ENCODE measurements at places on chromosomes 13 and 19.

DNA sequence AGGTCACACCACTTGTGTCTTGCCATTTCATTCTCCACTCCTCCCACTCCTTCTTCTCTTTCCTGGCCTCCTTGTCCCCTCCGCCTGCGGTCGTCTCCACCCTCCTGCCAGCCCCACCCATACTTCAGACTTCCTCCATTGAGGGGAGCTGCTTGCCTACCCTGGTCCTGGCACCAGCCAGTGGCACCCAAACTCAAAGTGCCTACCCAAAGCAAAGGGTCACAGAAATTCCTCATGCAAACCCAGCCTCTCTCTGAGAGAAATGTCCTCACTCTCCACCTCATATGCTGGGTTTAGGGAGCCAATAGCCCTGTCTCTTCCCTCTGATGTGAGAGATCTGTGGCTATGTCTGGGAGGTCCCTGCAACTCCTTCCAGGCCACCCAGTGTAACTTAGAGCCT lies 109.6 kb downstream of the TEX26 start:
- DNase-seq = no peak

DNA sequence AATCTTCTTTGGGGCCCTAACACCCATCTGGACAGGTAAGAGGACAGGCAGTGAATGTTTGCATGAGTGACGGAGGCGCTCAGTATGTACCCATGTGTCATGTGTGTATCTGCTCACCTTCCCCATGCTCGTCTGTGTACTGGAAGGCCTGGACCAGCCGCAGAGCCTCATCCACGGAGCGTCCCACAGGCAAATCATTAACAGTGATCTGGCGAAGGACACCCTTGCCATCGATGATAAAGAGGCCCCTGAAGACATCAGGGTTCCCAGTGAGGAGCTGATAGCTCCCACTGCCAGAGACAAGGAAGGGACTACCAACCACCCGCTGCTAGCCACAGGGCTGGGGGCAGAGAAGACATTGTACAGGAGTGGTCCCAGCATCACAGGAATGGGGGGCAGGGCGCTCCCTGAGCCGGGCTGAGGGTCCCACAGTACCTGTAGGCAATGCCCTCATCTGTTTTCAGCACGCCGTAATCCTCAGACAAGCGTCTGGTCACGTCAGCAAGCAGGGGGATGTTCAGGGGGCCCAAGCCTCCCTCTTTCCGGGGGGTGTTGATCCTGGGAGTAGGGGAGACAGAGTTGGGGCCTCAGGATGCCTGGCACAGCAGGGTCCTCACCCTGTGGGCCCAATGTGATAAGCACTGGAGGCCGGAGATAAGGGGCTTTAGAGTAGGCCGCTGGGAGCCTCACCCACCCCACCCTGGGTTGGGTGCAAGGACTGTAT lies 1.7 kb downstream of the PRDX2 start:
- no peak for DNase-seq

DNA sequence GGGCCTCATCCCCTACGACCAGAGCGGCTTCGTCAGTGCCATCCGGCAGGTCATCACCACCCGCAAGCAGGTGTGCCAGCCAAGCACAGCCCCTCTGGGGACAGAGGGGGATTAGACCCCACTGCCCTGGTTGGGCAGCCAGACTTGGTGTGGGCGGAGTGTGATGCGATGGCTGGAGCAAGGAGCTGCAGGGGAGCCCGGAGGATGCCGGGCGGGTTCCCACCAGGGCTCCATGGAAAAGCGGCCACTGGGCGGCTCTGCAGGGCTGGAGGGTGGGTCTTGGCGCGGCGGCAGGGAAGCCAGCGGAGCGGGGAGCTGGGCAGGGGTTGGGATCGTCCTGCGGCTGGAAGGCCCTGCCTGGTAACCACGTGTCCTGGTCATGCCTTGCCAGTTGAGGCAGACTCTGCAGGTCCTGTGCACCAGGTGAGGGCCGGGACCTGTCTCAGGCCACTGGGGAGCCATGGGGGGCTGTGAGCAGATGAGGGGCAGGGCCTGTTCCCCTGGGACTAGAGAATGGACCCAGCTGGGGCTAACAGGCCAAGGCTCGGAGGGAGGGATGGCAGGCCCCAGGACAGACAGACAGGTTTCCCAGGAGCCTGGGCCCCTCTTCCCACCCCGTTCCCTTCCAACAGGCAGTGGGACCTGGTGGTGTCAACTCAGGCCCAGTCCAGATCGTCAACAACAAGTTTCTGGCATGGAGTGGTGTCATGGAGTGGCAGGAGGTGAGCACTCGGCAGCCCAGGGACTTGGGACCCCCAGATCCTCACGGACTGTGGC lies 6.3 kb downstream of the PTOV1 start:
- DNase-seq = no peak

DNA sequence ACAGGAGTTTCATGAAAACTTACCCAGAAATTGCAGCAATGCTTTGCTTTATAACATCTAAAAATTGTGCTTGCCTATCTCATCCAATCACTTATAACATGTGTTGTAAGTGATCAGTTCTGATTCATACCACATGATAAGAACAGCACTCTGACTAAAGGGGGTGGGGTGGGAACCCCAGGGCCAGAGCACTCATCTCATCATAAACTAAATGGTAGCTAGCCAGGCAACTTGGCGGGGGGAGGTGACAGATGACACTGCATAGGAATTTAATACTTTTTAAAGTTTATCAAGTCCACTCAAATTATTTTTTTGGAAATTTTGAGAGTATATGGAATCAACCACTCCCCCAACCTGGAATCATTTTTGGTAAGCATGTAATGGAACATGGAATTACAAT lies 42.1 kb downstream of the FOXO1 start:
- DNase-seq = no peak

GRCh38 chr19:52230685-52231084 lies 38.7 kb upstream of the ZNF766 start:
- no peak for DNase-seq

DNA sequence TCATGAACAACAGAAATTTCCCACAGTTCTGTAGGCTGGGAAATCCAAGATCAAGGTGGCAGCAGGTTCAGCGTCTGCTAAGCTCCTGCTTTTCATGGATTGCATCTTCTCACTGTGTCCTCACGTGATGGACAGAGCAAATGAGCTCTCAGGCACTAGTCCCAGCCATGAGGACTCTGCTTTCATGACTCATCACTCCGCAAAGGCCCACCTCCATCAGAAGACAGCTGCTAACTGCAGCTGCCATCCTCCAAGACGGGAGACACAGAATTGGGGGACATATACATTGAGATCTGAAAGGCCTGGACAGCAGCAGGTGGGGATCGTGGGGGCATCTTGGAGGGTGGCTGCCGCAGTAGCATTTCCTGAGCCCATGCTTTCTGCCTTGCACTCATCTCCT lies 44.4 kb upstream of the SPATA13 start:
- no peak for DNase-seq

GRCh38 chr13:72151241-72151640 lies 284.2 kb upstream of the DACH1 start:
- DNase-seq = no peak

GRCh38 chr19:10644260-10645007 lies 9.7 kb upstream of the ILF3 start:
- peak; percentile 76 for DNase-seq

GRCh38 chr13:46553886-46554858 lies 1.2 kb downstream of the LRCH1 start:
- DNase-seq = peak; percentile 61

- DNase-seq = no peak
Measured at GRCh38 chr13:46288570-46289259, 77.0 kb downstream of the LRRC63 start.

DNA sequence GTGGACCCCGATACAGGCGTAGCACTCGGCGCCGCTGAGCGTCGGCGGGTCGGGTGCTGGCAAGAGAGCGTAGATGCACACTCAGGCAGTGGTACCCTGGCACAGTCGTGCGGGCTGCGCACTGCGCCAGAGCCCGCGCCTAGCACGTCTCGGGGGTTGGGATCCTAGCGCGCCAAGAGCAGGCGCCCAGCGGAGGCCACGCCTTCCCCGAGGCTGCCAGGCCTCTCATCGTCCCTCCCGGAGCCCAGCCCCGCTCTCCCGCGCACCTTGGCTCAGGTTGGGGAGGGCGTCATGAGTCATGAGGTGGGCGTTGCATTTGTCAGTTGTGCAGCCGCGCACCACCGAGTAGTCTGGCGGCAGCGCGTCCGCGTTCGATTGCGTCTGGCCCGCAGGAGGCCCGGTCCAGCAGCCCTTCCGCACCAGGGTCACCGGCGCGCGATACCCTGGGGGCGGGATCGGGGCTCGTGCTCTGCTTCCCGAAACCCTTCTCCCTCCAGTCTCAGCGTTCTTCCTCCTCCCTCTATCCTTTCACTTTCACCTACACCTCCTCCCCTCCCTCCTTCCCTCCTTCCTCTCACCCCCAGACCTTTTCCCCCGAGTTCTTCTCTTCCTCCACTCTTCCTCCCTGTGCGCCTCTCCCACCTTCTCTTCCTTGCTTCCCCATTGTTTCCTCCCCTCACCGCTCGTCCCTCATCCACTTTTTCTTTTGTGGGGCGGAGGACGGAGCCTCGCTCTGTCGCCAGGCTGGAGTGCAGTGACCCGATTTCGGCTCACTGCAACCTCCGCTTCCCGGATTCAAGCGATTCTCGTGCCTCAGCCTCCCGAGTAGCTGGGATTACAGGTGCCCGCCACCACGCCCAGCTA lies 3.5 kb downstream of the LYPD5 start:
- peak; percentile 64 for DNase-seq

DNA sequence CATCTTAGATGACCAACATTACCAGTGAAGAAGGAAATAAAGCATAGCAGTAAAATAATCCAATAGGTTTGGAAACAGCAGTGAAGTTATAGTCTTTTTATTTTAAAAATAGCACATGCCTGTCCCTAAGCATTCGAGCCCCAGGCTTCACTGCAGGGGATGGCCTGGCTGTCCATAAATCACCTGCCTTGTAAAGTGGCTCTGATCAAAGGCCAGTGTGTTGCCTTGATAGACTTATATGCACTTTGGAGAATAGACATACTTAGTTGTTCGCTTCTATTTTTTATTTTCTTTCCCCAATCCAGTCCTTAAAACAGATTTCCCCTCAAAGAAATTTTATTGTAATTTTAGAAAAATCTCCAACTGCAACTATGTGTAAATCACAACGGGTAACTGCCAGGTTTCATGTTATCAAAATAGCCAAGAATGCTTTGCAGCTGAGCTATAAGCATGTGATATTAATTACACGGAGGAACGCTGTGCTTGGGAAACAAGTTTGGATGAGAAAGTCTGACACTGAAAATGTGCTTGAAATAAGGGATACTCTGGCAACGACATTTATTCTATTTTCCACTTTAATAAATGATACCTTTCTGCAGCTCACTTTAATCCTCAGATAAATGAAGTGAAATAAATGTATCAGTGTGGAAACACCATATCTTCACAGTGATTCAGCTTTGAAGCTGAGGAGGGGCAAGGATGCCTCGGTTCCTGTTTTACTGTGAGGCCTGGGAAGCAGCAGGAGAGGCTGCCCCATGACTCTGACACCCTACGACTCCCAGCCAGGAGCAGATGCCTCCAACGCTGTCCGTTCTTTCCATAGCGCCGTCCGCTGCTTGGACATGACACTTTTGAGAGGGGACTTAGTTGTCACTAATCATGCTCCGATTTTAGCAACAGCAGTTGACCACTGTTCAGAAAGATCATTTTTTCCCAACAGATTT lies 5.5 kb upstream of the METTL21C start:
- DNase-seq = no peak

GRCh38 chr19:35379992-35380391 lies 9.1 kb downstream of the GPR42 start:
- no peak for DNase-seq

DNA sequence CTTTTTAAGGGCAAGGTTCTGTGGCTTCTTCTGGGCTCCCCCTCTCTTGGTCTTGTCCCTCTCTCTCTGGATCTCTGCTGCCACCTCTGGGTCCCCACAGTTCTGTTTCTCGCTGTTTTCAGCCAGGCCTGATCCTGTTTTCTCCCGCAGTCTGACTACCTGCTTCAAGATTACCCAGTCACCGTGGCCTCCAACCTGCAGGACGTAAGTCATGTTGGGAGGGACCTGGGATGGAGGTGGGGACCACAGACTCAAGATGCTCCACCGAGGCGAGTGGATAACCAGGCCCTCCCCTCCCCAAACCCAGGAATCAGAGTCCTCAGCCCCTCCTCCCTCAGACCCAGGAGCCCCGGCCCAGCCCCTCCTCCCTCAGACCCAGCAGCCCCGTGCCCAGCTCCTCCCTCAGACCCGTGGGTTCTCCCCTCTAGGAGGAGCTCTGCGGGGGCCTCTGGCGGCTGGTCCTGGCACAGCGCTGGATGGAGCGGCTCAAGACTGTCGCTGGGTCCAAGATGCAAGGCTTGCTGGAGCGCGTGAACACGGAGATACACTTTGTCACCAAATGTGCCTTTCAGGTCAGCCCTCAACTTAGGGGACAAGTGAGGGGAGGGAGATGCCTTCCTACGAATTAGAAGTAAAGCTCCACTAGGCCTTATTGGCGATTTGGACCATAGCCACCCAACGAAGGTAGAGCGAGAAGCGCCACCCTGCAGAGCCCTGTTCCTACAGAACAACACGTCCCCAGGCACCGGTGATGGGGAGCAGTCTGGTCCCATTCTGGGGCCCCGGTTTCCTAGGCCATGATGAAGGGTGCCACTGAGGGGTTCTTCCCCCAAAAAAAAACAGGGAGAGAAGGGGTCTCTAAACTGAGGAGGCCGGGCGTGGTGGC lies 2.2 kb downstream of the FLT3LG start:
- DNase-seq = peak; percentile 66

DNA sequence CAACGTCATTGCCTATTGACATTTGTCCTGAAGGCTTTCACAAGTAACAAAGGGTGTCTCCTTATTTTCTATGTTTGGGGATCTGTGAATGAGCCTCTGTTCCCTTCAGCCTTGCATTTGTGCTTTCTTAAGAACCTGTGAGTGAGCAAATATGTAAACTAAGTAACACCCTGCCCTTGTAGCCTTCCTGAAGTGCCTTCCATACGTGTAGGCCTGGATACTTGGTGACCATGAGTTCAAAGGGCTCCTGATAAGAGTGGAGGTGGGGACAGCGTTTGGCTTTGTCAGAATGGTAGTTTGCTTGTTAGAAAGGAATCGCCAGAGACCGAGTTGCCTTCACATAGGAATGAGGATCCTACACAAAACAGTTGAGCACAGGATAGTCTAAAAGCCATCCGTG lies 14.5 kb upstream of the CCDC97 start:
- DNase-seq = no peak

GRCh38 chr13:51590971-51591627 lies 6.8 kb downstream of the WDFY2 start:
- no peak for DNase-seq

DNA sequence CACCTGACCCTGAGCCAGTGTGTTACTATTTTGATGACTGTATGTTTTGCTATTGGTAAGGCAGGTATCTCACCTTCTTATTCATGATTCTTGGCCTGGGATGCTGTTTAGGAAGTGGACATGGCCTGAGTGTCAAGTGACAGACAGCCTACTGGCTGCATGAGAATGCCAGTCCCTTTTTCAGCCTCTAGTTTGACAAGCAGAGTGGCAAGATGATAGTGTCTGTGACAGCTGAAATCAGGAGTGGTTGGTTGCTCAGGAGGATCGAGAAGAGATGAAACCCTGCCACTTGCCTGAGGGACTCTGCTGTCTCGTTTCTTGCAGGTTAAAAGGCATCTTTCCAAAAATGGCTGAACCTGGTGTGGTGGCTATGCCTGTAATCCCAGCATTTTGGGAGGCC lies 7.1 kb upstream of the ELOF1 start:
- no peak for DNase-seq
